ENCODE measurements at places on chromosomes 3 and 15. TPM values are rescaled to one million over a fixed set of nuclear protein-coding genes. Genes with fewer than 3 reads are reported as not detected.

Gene GOLGA8T
- polyA plus RNA-seq = not detected

Gene ANKUB1
- polyA plus RNA-seq = not detected

Gene ATP1B3
- polyA plus RNA-seq = 131 TPM

Gene DNAJA4
- polyA plus RNA-seq = not detected

Gene ADAMTSL3
- polyA plus RNA-seq = 0.28 TPM

Gene EPM2AIP1
- polyA plus RNA-seq = 41.4 TPM

Gene BTD
- 4.6 TPM for polyA plus RNA-seq
